ENCODE measurements at places on chromosomes 7 and 10. TPM values are rescaled to one million over a fixed set of nuclear protein-coding genes. Genes with fewer than 3 reads are reported as not detected.

GRCh38 chr10:113585949-113586348, 33.1 kb downstream of the HABP2 start:
- H3K36me3 ChIP-seq, result no peaks in the 10 kb centered on the region
- no peak for DNase-seq
- no peak overlapping the region for H3K4me3 ChIP-seq
- H3K27me3 ChIP-seq, result no peaks in the 10 kb centered on the region

- peaks cover 28% of the 10 kb centered on the region for H3K4me1 ChIP-seq
- DNase-seq, result peak; percentile 72
- peak overlapping the region; percentile 94 for H3K27ac ChIP-seq
- H3K4me3 ChIP-seq, result peak overlapping the region; percentile 75
Observed at GRCh38 chr10:29736366-29737073, 101.7 kb upstream of the SVIL start.

- H3K4me3 ChIP-seq, result no peak overlapping the region
- no peaks in the 10 kb centered on the region for H3K36me3 ChIP-seq
- DNase-seq, result no peak
- no peaks in the 10 kb centered on the region for H3K4me1 ChIP-seq
- no peaks in the 10 kb centered on the region for H3K27me3 ChIP-seq
- no peak overlapping the region for H3K27ac ChIP-seq
Observed at GRCh38 chr10:113326160-113327111, 226.4 kb upstream of the HABP2 start.

- H3K4me1 ChIP-seq, result no peaks in the 10 kb centered on the region
- no peak overlapping the region for H3K4me3 ChIP-seq
- no peaks in the 10 kb centered on the region for H3K36me3 ChIP-seq
Observed at GRCh38 chr10:23139677-23140076, 44.3 kb downstream of the MSRB2 start.

DNA sequence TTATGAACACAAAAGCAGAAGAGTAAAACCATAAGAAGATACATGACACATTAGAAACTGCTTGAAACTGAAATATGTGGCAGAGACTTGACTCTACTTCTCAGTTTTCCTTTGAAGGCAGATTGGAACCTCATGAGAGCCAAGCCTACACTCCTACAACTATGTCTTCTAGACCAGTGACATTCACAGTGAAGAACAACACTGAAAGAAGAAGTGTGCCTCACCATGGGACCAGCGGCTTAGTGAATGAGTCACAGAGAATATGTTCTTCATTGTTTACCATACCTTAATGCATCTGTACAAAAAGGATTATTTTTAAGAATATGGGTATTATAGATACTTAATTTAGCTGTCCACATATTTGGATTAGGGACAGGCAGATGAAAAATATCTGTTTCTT, 248.3 kb downstream of the CDC14C start:
- H3K4me1 ChIP-seq, result no peaks in the 10 kb centered on the region
- DNase-seq, result no peak
- H3K4me3 ChIP-seq, result no peak overlapping the region
- H3K36me3 ChIP-seq, result no peaks in the 10 kb centered on the region
- no peaks in the 10 kb centered on the region for H3K27me3 ChIP-seq

DNA sequence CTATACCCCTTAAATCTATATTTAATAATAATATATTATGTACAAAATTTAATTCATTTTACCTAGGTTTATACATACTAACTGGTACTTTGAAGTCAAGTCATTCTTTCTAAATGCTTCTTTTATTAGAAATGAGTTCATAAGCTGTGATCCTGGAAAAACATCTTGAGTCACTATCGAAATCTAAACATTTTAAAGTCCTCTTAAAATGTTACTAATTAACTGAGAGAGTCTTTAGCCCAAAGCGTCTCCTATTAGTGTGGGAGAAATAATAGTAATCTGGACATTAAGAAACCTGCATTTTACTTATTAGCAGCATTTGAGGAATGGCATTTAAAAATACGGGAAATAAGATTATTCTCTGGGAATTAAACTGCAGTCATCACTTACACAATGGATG, 142.7 kb downstream of the CTNNA3 start:
- no peaks in the 10 kb centered on the region for H3K36me3 ChIP-seq
- no peaks in the 10 kb centered on the region for H3K27me3 ChIP-seq
- H3K4me1 ChIP-seq, result no peaks in the 10 kb centered on the region
- no peak overlapping the region for H3K4me3 ChIP-seq
- no peak overlapping the region for H3K27ac ChIP-seq

- H3K27ac ChIP-seq, result peak overlapping the region; percentile 93
- peaks cover 23% of the 10 kb centered on the region for H3K4me1 ChIP-seq
- no peak for DNase-seq
Observed at GRCh38 chr10:119726676-119727261, 919 bp downstream of the INPP5F start.

GRCh38 chr7:123604739-123605138, 3.1 kb downstream of the ASB15 start:
- no peaks in the 10 kb centered on the region for H3K27me3 ChIP-seq
- no peaks in the 10 kb centered on the region for H3K4me1 ChIP-seq
- no peak for DNase-seq
- no peak overlapping the region for H3K4me3 ChIP-seq
- H3K27ac ChIP-seq, result no peak overlapping the region

DNA sequence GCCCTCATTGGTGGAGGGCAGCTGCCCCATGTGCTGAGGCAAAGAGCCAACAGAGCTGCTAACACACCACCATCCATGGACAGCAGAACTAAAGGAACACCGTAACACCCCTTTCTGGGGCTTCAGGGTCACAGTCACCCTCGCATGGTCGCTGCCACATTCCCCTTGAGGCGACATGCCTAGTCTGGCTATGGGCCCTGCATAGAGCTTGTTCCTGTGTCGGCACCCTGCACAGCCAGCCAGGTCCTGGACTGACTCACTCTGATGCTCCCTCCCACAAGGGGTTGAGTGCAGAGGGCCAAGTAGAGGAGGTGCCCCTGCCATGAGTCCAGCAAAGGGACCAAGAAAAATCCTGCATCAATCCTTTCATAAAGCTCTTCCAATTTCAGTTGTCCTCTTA, 77.8 kb downstream of the GNAT3 start:
- no peak for DNase-seq
- no peaks in the 10 kb centered on the region for H3K27me3 ChIP-seq
- H3K27ac ChIP-seq, result no peak overlapping the region
- H3K4me3 ChIP-seq, result no peak overlapping the region
- no peaks in the 10 kb centered on the region for H3K36me3 ChIP-seq

- H3K4me1 ChIP-seq, result no peaks in the 10 kb centered on the region
- H3K4me3 ChIP-seq, result no peak overlapping the region
- no peaks in the 10 kb centered on the region for H3K27me3 ChIP-seq
- no peak for DNase-seq
- H3K27ac ChIP-seq, result no peak overlapping the region
Observed at GRCh38 chr10:85105614-85106255, 777.3 kb downstream of the CCSER2 start.

DNA sequence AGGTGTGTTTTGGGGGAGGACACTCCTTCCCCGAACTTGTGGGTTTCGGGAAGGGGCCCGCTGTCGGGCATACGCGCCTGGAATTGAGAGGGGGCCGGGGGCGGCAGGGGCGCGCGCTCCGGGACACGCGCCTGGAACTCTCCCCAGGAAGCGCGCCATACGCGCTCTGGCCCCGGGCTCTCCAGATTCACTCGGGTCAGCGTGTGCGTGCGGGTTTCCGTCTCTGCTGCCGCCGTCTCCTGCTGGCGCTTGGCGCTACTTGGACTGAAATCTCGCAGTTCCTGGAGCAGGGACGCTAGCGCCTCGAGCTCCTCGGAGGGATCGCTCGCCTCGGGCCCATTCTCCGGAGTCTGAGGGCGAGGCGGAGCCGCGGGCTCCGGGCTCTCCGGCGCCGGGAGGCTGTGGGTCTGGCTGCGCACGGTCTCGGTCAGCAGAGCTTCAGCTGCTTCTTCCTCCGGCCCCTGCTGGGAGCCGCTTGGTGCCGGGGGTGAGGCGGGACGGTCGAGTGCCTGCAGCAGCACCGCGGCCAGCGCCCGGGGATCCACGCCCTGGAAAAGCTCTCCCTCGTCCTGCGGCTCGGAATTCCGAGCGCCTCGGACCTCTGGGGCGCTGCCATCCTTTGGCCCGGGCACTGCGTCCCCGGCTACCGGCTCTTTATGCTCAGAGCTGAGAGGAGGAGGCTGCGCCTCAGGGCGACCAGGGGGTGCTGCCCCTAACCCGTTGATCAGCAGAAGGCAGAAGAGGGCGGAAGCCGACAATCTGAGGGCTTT, 1.1 kb downstream of the VGF start:
- H3K4me3 ChIP-seq, result peak overlapping the region; percentile 34
- H3K36me3 ChIP-seq, result peaks cover 21% of the 10 kb centered on the region
- DNase-seq, result no peak
- peaks cover 65% of the 10 kb centered on the region for H3K27me3 ChIP-seq
- H3K4me1 ChIP-seq, result peaks cover 44% of the 10 kb centered on the region
- no peak overlapping the region for H3K27ac ChIP-seq

GALNT11 gene
- 63.8 TPM for total RNA-seq

AZGP1 gene
- total RNA-seq, result 35.6 TPM

TFPI2 gene
- not detected for total RNA-seq

PON1 gene
- total RNA-seq, result 0.20 TPM

PRRT4 gene
- total RNA-seq, result 0.30 TPM

RSPH10B2 gene
- total RNA-seq, result 0.49 TPM
